H7 (cell line): ENCODE measurements at places on chromosomes 7 and 10. TPM values are rescaled to one million over a fixed set of nuclear protein-coding genes. Genes with fewer than 3 reads are reported as not detected.

DNA sequence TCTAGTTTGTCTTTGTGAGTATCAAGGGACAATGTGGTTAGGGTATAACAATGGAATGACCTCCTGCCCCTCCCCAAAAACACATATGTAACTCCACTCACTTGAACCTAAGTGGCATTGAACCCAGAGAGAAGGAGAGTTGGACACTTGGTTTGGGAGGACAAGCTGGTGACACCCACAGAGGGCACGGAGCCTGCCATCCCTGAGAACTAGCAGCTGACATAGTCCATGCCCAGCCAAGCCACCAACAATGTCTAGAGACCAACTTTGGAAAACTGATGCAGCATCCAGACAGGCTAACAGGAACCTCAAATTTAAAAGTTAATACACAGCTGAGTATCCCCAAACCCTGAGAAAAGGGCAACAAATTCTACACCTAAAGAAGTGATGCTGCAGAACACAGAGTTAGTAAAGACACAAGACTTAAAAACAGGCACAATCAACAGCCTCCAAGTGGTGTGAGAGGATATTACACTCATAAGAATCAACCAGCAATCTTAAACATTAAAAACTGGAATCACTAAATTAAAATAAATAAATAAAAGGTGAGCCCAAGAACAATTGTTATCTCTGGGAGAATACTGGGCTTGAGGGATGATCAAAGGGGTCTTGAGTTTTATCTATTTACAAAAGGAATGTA is 27.2 kb downstream of the NUDCD3 start:
- no peak for DNase-seq

- no peak for DNase-seq
These were observed 226.0 kb downstream of the BMPER start for GRCh38 chr7:34131371-34131770.

GRCh38 chr7:39898867-39899266 is 51.2 kb upstream of the CDK13 start:
- no peak for DNase-seq

DNA sequence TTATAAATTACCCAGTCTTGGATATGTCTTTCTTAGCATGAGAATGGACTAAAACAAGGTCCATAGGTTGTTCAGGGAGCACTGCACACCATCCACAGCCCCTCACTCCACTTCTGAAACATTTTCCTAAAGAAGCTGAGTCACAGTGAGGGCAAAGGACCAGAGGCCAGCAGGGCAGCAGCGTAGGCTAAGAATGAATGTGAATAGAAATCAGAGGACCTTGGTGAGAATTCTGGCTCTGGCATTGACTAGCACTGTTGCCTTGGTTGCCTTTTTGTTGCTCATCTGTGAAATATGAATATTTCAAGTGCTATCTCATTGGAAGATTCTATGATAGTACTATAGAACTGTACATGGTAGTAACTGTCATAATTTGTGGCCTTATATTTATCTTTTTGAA is 41.7 kb upstream of the TOMM7 start:
- DNase-seq: no peak

DNA sequence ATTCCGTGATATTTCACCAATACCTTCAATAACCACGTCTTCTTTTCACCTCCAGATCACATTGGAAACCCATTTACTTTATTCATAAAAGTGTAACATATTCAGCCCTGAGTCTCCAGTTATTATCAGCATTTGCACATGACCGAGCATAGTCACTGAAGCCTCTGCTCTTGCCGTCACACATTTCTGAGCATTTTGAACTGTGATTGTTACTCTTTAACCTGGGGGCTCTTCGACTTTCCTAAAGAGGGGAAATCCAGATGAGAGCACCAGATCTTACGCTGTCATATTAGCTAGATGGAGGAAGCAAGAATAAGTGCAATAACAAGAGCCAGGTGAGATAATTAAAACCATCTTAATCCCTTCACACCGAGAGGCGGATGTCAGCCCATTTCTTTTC is 260.0 kb upstream of the NRP1 start:
- no peak for DNase-seq

DNA sequence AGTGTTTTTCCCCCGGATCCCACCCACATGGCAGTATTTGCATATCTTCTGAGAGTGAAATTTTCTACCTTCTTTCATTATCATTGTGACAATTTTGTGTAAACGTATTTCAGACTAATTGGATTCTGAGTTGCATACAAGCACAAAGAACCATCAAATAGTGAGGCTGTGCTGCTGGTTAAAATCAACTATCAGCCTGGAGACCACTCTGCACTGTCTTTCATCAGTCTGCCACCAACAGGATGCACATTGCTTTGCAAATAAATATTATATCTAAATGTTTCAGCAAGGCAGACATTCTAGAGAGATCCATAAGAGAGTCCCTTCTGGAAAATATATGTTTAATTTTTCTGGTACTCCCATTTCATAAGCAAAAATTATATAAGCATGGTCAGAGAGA is 851.8 kb downstream of the XPNPEP1 start:
- no peak for DNase-seq

DNA sequence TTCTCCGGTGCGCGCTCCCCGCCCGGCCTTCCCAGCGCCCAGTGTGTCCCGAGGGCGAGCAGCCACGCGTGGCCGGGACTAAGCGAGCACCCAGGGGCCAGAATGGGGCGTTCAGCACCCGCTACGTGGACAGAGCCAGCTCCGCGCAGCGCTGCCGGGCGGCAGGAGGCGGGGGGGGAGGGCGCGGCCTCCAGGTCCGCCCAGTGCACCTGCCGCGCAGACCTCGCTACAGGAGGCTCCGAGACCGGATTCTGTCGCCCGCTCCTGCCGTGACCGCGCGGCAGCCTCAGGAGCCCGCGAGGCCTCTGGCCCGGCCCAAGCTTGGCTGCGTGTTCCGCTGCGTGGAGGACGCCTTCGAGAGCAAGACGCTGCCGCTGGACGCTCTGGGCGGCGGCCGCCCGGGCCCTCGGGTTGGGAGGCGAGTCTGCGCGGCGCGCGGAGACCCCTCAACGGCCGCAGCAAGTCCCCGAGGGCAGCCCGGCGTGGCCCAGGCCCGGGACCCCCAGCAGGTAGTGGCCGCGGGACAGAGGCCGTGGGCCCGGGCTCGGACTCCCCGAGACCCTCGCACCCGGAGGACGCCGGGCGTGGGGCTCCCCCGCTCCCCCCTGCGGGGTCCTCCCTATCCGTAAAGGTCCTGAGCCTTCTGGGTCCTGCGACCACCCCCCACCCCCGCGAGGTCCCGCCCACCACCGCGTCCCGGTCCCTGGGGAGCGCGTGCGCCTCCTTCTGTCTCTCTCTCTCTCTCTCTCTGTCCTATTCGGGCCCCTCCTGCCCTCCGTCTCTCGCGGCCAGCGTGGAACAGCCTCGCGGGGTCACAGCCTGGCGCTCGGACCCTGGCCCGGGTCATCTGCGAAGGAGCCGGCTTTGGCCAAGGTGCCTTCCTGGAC is 904 bp upstream of the DPYSL4 start:
- peak; percentile 94 for DNase-seq

DNA sequence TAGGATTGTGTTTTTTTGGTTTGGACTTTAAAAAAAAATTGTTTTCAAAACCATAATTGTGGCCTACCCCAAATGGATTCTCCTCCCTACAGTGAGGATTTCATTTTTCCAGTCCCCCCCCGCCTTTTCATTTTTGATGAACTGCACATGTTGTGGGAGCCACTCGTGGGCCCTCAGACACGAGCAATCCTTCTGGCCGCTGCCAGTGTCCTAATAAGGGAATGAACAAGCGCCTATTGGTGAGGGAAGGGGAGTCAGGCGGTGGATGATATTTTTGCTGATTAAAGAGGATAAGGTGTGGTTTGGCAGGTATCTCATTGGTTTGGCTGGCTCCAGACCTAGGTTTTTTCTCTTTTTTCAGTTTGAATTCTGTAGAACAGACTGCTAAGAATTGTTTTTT is 78.7 kb upstream of the AGBL3 start:
- DNase-seq: no peak

DNA sequence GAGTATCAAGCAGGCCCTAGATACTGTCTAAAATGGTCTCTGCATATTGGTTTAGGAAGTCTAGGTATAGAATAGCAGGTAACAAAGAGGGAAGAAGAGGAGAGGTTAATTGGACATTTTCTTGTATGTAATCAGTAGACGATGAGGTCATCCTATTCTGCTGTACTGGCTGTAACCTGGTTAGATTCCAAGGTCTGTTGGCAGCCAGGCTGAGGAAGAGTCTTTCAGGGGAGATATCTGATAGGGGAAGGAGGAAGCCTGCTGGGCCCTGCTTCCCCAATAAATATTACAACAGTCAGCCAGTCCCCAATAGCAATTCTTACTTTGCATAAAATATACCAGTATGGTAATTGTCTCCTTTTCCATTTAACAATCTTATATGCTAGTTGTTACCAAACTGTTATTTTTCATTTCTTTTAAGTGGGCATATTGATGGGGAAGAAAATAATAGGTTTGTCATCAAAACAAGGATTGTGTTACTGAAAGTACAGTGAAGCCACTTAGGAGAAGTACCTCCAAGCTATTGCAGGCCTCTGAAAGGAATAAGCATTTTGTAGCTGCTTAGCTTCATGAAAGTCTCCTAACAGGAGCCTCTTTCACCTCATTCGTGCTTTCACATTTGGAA is 186.4 kb downstream of the LRRC4 start:
- DNase-seq: no peak

The ASB4 gene
- total RNA-seq: not detected in 2 replicates

DNA sequence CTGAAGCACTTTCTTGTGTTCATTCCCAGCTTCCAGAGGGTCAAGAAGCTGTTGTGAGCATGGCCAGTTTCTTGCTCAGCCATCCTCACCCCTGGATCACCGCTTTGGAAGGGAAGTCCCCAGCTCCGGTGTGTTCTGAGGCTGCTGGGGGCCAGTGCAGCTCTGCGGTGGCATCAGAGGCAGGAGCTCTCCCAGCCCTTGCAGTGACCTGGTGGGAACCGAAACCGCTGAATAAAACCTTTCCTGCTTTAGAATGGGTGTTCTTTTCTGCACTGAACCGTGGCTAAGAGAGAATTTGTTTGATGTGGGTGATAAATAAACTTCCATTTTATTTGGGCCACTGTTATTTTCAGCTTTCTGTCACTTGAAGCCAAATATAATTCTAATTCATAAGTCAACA is 450.9 kb upstream of the VSTM2A start:
- DNase-seq: no peak

The IFIT1B gene
- not detected in 2 replicates for total RNA-seq

- DNase-seq: no peak
These were observed 22.0 kb downstream of the ITGB8 start for GRCh38 chr7:20352573-20353306.

DNA sequence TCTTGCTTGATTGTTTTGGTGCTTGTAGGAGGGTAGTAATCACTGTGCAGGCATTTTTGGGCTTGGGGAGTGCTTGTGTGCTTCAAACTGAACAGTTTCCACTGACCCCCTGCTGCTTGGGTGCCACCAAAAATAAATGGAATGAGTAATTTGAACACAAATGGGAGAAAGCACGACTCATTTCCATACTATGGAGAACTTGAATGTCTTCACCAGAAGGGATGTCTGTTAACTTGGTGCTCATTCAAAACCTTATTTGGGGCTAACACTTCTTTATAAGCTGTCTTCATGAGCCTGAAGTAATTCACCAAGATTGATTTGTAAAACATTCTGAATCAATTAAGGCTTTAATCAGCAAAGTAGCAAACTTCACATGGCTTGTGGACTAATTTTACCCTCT is 560.3 kb downstream of the SDK1 start:
- no peak for DNase-seq

DNA sequence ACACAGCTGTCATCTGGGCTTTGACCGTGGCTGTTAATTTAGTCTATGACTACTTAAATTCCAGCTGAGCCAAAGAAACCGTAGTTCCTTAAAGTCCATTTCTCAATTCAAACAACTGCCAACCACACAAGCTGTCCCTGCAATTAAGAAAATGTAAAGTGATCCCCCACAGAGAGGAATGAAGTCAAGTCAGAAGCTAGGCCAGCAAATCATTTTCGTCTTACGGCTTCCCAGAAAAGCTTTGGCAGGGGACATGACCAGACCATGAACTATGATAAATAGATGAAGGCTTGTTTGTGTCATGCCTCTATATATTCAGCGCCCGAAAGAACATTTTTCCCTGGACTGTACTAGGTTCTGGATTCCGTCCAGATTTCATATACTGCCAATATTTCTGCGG is 54.6 kb downstream of the HACD1 start:
- peak; percentile 6 for DNase-seq

DNA sequence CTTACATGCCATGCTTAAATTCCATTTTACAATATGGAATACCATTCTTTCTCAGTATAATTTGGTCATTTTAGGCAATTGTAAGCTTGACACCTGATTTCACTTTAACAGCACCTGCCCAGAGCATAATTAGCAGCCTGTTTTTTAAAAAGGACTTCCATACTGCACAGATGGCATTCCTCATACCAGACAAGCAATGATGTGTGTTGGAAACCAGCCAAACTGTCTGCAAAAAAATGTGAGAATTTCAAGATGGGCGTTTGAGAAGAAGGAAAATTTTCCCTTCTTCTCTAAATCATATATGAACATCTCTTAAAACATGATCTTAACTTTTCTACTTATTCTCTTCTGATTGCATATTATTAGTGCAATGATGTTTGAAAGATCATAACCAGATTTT is 40.4 kb upstream of the AGMO start:
- no peak for DNase-seq

DNA sequence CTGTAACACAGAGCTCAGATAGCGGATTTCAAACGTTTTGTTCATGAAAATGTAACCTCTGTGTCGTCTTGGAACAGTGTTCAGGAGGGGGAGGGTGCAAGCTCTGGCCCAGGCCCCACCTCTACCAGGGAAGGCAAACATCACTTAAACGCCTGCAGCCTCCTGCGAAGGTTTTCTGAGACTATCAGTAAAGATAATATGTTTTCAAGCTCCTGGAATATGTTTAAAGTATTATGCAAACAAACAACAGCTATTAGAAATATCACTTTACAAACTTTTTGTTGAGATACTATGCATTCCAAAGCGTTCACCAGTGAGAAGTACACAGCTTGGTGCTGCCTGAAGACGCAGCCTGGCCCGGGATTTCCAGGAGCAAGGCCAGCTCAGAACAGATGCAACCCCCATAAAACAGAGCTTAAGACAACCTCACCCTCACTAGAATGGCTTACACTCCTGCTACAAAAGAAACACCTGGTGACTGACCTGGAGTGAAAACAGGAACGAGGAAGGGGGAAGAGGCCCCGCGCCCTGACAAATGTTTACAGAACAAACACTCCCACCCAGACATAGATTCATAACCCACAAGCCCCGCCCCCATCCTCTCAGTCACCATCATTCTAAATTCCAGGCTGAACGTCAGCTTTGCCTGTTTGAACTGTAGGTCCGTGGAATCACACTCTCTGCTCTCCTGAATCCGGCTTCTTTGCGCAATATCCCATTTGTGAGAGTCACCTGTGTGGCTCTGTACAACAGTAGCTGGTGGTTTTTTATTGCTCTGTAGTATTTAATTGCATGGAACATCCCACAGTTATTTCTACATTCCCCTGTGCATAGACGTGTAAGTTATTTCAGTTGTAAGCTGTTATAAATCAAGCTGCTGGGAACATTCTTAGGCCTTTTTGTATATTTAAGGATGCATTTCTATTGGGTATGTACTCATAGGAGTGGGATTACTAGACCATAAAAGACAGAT is 155.0 kb downstream of the PTPRN2 start:
- peak; percentile 43 for DNase-seq
